T follicular helper cell (primary cell): ENCODE measurements at places on chromosomes 4 and X.

- DNase-seq: no peak
These were observed 83.1 kb downstream of the MID1 start for GRCh38 chrX:10537308-10537707.

GRCh38 chrX:117910216-117910615 is 206.4 kb downstream of the KLHL13 start:
- no peak for DNase-seq

GRCh38 chrX:22063284-22063683 is 31.2 kb downstream of the PHEX start:
- DNase-seq: no peak

DNA sequence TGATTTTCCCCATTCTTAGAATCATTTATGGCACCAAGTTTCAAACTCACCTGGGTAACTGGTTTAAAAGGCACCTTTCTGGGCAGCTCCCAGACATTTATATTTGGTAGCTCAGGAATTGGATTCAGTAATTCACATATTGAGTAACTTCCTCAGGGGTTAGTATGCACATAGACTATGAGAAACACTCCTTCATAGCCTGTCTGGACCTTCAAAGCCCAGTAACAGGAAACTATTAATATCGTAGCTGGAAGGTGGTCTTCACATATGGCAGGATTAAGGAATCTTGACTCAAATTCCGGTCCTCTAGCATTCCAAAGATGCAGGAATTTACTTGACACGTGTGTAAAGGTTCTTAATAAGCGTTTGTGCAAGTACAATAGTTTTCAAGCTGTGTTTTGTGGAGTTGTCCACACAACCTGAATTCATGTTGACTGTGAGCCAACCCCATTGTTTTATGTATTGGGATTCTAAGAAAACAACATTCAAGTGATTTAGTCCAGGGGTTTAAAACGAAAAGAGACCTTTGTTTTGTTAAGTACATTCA is 78.4 kb downstream of the PLS3 start:
- no peak for DNase-seq

DNA sequence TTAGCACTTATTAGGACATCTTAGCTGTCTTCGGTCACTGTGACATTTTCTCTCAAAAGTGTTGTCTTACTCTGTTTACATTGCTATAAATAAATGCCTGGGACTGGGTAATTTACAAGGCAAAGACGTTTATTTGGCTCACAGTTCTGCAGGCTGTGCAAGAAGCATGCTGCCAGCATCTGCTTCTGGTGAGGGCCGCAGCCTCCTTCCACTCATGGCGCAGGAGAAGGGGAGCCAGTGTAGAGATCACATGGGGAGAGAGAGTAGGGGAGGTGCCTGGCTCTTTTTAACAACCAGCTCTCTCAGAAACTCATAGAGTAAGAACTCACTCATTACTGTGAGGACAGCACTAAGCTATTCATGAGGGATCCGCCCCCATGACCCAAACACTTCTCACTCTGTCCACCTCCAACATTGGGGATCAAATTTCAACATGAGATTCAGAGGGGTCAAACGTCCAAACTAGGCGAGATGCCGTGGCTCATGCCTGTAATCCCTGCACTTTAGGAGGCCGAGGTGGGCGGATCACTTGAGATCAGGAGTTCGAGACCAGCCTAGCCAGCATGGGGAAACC is 43.5 kb upstream of the HERC6 start:
- DNase-seq: no peak

GRCh38 chrX:144801786-144802185 is 445.5 kb upstream of the SPANXN1 start:
- DNase-seq: no peak

GRCh38 chr4:34850968-34851367 is 1393.3 kb downstream of the ARAP2 start:
- DNase-seq: no peak

DNA sequence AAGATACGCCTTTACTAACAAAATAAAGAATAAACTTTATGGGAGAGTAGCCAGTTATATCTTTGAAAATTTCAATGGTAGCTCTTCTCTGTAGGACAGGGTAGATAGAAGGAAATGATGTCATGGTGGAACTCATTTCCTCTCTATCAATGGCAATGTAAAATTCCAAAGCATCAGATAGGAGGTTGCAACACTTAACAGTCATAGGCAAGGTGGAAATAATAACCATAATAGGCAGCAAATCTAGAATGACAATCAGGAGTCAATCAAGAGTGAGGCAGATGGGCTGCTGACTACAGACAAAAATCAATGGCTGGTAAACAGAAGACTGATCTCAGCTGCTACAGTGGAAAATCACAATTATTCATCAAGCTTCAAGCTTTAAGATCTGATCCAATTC is 53.9 kb upstream of the TET2 start:
- no peak for DNase-seq

GRCh38 chr4:146349306-146349705 is 135.0 kb downstream of the REELD1 start:
- DNase-seq: no peak

- no peak for DNase-seq
These were observed 18.2 kb downstream of the UBE2D3 start for GRCh38 chr4:102809190-102809589.

DNA sequence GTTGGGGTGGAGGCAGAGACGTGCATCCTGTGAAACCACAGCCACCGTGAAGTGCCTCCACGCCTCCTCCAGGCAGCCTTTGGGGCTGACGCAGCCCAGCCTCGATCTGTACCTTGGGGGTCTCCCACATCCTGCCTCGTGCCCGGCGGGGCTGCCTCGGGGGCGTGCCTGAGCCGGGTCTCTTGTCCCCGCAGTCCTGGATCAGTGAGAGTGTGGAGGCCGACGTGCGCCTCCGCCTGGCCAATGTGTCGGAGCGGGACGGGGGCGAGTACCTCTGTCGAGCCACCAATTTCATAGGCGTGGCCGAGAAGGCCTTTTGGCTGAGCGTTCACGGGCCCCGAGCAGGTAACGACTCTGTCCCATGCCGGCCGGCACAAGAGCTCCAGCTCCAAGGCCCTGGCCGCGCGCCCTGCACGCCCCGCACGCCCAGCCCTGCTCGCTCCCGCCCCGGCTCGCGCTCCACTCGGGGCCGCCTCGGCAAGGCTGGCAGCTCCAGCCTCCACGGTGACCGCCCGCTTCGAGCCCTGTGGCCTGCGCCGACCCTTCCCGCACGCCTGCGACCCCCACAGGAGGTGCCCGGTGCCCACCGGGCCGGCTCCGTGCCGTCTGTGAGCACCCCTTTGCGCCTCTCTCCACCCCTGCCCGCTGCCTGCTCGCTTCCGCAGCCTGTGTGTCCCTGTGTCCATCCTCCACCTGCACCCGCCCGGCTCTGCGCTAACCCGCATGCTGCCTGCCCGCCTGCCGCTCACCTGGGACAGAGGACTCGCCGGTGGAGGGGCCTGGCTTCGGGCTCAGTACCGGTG is 9.8 kb downstream of the FGFR3 start:
- DNase-seq: no peak

DNA sequence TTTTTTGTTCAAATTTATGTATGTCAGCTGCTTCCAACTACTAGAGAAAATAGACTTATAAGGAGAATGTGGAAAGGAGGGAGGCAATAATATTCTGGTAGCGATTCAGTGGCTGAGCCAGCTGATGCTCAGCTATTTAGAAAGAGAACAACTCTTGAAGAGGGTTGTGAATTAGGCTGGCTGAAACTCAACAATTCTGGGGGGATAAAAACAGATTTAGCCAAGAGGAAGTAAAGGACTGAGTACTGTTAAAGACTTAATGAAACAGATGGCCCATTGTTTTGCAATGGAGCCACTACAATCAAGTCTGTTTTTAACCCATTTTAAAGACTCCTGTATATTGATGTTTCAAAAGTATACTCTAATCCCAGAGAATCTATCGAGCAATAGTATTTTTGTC is 1058.9 kb downstream of the C4orf33 start:
- DNase-seq: no peak

- DNase-seq: no peak
These were observed 1.3 kb upstream of the FAT4 start for GRCh38 chr4:125313497-125313896.

DNA sequence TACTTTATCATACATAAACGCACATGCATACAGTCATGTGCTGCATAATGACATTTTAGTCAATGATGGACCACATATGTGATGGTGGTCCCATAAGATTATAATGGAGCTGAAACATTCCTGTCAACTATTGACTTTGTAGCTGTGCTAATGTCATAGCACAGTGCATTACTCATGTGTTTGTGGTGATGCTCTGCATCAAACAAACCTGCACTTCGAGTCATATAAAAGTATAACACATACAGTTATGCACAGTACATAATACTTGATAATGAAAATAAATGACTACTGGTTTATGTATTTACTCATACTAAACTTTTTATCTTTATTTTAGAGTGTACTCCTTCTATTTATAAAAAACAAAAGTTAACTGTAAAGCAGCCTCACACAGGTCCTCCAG is 60.5 kb upstream of the MCUB start:
- DNase-seq: no peak

GRCh38 chrX:132226169-132226568 is 6.9 kb upstream of the RAP2C start:
- no peak for DNase-seq

DNA sequence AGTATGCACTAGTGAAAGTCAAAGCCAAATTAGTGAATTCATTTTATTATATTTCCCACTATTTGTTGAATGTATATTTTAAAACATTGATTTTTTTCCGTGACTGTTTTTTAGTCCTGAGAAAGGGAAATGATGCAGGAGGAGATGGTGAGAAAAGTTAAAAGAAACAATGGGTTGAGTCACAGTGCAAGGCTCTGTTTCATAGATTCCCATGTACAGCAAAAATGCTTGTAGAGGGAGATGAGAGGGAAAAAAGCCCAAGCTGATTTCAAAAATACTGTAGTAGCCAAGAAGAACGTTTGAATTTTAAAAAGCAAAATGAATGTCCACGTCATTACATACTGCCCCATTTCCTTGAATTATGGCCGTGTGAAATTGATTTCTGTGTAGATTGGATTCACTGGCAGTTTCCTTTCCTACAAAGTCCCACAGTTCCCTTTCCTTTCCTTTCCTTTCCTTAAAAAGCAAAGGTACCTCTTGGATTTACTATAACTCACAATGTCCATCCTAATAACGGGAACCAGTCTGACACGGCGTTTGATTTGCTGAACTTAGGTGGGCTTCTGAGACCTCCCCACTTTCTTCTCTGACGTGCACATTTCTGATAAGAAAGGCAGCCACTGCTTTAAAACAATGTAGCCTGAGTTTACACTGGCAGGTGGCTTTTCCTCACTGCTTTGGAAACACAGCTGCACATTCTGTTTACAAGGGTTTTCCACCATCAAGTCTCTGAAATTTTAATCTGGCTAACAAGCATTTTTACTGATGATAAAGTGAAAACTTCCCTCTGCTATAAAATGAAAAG is 63.7 kb downstream of the SPCS3 start:
- no peak for DNase-seq

GRCh38 chrX:15856222-15856587 is 1.6 kb upstream of the AP1S2 start:
- no peak for DNase-seq

DNA sequence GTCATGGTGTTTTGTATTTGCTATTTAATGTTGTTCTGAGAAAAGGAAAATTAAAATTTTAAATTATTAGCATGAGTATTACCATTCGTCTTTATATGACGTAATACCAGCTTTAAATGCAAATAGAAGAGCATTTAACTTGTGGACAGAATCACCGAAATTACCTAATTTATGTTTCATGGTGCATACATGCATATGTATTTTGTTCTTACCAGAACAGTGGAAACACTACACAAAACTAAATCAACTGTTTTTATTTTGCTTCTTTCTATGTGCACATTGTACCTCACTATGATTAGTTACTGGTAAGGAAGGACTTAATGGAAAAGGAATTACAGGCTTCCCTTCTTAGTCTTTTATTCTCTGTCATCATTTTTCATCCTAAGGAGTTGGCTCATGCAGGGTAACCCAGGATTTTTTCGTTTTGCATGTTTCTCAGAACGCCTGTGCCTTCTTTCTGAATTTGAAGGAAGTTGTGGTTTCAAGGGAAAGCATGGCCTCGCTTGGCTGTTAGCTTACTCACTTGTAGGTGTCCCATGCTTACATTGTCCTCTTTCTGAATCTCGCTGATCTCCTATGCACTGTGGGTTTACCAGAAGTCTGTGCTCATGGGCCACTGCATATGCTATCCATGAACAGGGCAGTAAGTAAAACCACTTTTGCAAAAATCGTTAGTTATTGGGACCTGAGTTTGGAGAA is 300.0 kb upstream of the PUDP start:
- DNase-seq: no peak

DNA sequence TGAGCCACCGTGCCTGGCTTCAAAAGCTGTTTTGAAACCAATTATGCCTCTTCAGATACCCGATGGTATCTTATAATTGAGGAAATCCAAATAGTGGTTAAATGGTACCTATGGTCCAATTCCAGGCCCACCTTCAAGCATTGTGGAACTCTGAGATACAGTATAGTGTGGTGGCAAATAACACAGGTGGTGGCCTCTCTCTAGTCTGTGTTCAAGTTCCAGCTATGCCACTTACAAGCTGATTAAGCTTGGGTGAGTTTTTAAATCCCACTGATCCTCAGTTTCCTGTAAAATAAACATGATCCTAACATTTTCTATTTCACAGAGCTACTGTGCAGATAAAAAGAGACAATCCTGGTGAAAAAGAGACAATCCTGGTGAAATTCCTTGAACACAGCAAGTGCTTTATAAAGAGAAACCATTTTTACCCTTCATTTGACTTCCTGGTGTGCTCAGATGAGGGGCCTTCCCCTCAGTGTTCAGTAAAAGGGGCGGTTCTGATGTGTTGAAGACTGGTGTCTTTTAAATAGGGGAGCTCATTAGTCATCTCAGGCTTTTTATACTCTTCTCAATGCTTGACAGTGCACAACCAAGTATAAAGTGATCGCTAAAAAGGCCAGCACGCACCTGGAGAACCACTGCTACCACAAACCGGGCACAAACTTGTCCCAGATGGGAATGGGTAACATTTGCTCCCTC is 30.8 kb upstream of the CD40LG start:
- no peak for DNase-seq

GRCh38 chr4:119861731-119862130 is 204.9 kb downstream of the MAD2L1 start:
- no peak for DNase-seq

- DNase-seq: no peak
These were observed 84.3 kb downstream of the TRAM1L1 start for GRCh38 chr4:117001077-117001476.
